A549 treated with CpdA at 1 μM for 4 hours (cell line): ENCODE measurements at places on chromosomes 4 and X. TPM values are rescaled to one million over a fixed set of nuclear protein-coding genes. Genes with fewer than 3 reads are reported as not detected.

CABS1 gene
- not detected in 5 replicates for total RNA-seq

PRSS12 gene
- total RNA-seq = 0.13 to 0.40 TPM (median 0.24 TPM) in 5 replicates

ZCCHC18 gene
- total RNA-seq = 0.13 to 0.31 TPM (median 0.21 TPM) in 4 of 5 replicates, not detected in the other

ATP8A1 gene
- total RNA-seq = 0.03 to 0.23 TPM (median 0.05 TPM) in 5 replicates

DKK2 gene
- total RNA-seq = not detected in 5 replicates

FAM53A gene
- 0.49 to 1.4 TPM (median 1.0 TPM) in 5 replicates for total RNA-seq

SLC10A4 gene
- total RNA-seq = 5.4 to 8.0 TPM (median 7.7 TPM) in 5 replicates

ARL9 gene
- 0.05 TPM in 1 of 5 replicates, not detected in the others for total RNA-seq

ZMAT1 gene
- total RNA-seq = 0.04 to 0.08 TPM (median 0.07 TPM) in 4 of 5 replicates, not detected in the other

TXK gene
- total RNA-seq = 0.14 to 0.34 TPM (median 0.16 TPM) in 5 replicates

SPON2 gene
- 0.09 to 0.38 TPM (median 0.14 TPM) in 4 of 5 replicates, not detected in the other for total RNA-seq

PCDH18 gene
- 0.02 TPM in 1 of 5 replicates, not detected in the others for total RNA-seq

AFF2 gene
- total RNA-seq = not detected in 5 replicates

NAT8L gene
- total RNA-seq = 9.9 to 15.0 TPM (median 13.8 TPM) in 5 replicates

GJB1 gene
- 0.08 TPM in 3 of 5 replicates, not detected in the others for total RNA-seq

TCEANC gene
- 0.63 to 0.82 TPM (median 0.80 TPM) in 5 replicates for total RNA-seq

MAPK10 gene
- 0.34 to 0.66 TPM (median 0.44 TPM) in 5 replicates for total RNA-seq

MAGEC1 gene
- 0.01 to 0.10 TPM (median 0.05 TPM) in 4 of 5 replicates, not detected in the other for total RNA-seq

KLHL15 gene
- 4.3 to 5.8 TPM (median 5.0 TPM) in 5 replicates for total RNA-seq

S100P gene
- total RNA-seq = 17.7 to 70.6 TPM (median 57.8 TPM) in 5 replicates

SPANXC gene
- total RNA-seq = 0.71 to 1.4 TPM (median 1.0 TPM) in 4 of 5 replicates, not detected in the other

PABPC1L2A gene
- not detected in 5 replicates for total RNA-seq

VEGFC gene
- total RNA-seq = 15.6 to 18.3 TPM (median 16.6 TPM) in 5 replicates

GAR1 gene
- 41.1 to 51.6 TPM (median 44.5 TPM) in 5 replicates for total RNA-seq

ZNF827 gene
- 3.0 to 4.5 TPM (median 3.3 TPM) in 5 replicates for total RNA-seq

RNF113A gene
- total RNA-seq = 28.5 to 33.0 TPM (median 29.6 TPM) in 5 replicates

BMX gene
- total RNA-seq = not detected in 5 replicates

FRAS1 gene
- total RNA-seq = 1.9 to 3.1 TPM (median 2.9 TPM) in 5 replicates

NPFFR2 gene
- not detected in 5 replicates for total RNA-seq

KLHL4 gene
- total RNA-seq = 2.8 to 3.6 TPM (median 3.2 TPM) in 5 replicates

RHOXF2 gene
- total RNA-seq = not detected in 5 replicates

CT45A5 gene
- total RNA-seq = 0.05 TPM in 1 of 5 replicates, not detected in the others

MAGEC3 gene
- total RNA-seq = not detected in 5 replicates

ADH1A gene
- not detected in 5 replicates for total RNA-seq

HNRNPH2 gene
- total RNA-seq = 57.2 to 74.9 TPM (median 63.9 TPM) in 5 replicates

SPACA5B gene
- total RNA-seq = not detected in 5 replicates

RXFP1 gene
- total RNA-seq = not detected in 5 replicates

SERPINA7 gene
- not detected in 5 replicates for total RNA-seq

SLIT2 gene
- 0.03 to 0.14 TPM (median 0.05 TPM) in 4 of 5 replicates, not detected in the other for total RNA-seq

CCDC149 gene
- total RNA-seq = 1.8 to 2.6 TPM (median 2.2 TPM) in 5 replicates

SMIM9 gene
- total RNA-seq = not detected in 5 replicates

ARHGAP6 gene
- total RNA-seq = 0.02 to 0.03 TPM in 2 of 5 replicates, not detected in the others

NRK gene
- total RNA-seq = not detected in 5 replicates

ARHGAP10 gene
- total RNA-seq = 16.2 to 17.2 TPM (median 16.3 TPM) in 5 replicates

BEX2 gene
- 9.0 to 13.4 TPM (median 10.2 TPM) in 5 replicates for total RNA-seq
